Right ventricle myocardium superior (tissue), 1 donor: ENCODE measurements at places on chromosomes 1 and 21. TPM values are rescaled to one million over a fixed set of nuclear protein-coding genes. Genes with fewer than 3 reads are reported as not detected.
A peak's percentile ranks its signal among the peaks of the same experiment; 100 is the strongest.

GRCh38 chr1:222697826-222698225, 14.5 kb downstream of the AIDA start:
- DNase-seq: no peak

Gene B3GALT5
- 0.03 TPM for total RNA-seq

DNA sequence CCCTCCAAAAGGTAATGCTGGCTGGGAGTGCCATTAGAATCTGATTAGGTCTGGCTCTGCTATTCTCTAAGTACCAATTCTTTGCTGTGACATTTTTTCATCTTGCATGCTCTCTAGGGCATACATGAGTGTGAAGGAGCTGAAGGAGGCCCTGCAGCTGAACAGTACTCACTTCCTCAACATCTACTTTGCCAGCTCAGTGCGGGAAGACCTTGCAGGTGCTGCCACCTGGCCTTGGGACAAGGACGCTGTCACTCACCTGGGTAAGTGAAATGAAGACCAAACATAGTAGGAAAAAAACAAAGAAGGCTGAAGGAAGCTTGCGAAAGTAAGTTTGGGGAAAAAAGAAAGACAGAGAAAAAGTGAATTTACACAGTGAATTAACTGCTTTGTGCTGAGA, 207.9 kb downstream of the PAPPA2 start:
- DNase-seq: no peak

DNA sequence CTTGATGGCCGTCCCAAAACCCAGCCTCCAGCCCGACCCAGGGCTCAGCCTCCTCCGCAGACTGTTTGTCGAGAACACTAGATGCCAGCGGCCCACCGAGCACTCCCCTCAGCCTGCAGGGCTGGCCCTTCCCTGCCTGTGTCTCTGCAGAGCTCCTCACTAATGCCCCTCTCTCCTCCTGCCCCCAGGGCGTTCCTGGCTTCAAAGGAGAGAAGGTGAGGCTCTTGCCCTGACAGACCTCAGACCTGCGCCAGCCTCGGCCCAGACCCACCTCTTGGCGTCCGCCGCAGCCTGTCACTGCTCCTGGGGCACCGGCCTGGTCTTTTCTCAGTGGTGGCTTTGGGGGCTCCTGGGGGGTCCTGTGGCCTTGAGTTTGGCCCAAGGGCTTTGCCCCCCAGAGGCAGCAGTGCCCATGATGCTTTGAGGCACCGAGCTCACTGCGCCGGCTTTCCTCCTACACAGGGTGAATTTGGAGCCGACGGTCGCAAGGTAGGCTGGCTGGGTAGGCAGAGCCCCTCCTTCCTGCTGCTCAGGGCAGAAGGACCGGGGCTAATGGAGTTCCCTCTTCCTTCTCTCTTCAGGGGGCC, 18.4 kb downstream of the COL6A2 start:
- DNase-seq: no peak

- peak; percentile 85 for DNase-seq
These were observed 15.9 kb upstream of the ELOA start for GRCh38 chr1:23727362-23727811.

DNA sequence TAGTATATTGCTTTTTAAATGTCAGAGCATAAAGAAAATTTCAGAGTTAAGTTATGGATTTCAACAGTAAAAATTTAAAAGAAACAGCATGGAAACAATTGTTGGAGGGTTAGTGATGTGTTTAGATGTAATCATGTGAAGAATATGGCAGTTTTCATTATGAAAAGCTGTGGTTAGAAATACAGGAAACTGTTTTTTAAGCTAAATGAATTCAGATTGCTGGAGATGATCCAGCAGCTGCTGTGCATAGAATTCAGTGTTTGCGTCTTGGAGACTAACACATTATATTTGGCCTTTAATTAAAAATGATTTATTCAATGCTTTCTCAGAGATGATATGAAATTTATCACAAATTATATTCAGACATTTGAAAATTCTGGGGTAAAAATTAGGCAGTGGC, 273.6 kb upstream of the LRRC7 start:
- DNase-seq: no peak

Gene GBP3
- 6.6 TPM for total RNA-seq

- DNase-seq: no peak
These were observed 7.0 kb upstream of the IL23R start for GRCh38 chr1:67159233-67159632.

GRCh38 chr1:916173-917075, 7.3 kb upstream of the SAMD11 start:
- DNase-seq: peak; percentile 38

- no peak for DNase-seq
These were observed 140.4 kb upstream of the IPO9 start for GRCh38 chr1:201688514-201688913.

GRCh38 chr1:11429226-11429625, 49.7 kb upstream of the DISP3 start:
- no peak for DNase-seq

DNA sequence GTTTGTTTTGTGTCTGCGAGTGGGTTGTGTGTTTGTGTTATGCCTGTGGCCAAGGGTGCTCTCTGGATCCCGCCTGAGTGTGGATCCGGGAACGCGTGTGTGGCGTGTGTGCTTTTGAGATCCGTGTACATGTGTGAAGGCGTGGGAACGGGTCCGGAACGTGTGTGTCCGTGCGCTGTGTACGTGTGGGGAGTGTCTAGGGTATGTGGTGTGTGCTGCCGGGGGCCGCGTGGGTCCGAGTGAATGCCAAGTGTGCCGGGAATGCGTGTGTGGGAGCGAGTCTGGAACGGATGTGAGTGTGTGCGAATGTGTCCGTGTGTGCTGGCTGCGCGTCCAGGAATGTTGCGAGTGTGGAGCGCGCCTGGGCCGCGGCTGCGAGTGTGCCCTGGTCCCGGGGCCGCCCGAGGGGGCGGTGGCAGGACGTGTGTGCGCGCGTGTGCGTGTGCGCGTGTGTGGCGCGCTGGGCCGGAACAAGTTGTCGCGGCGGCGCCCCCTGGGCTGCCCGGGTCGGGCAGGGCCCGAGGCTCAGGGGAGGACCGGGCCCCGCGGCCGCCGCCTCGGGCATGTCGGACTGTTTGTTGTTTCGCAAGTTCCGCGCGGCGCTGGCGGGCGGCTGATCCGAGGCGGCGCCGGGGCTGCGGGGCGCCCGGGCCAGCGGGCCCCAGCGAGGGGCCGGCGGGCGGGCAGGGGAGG, 953 bp downstream of the PTPRU start:
- peak; percentile 65 for DNase-seq

Gene RAB7B
- 1.2 TPM for total RNA-seq

- DNase-seq: no peak
These were observed 5.6 kb downstream of the CAMK2N1 start for GRCh38 chr1:20480243-20480944.

GRCh38 chr1:195806060-195806459, 802.2 kb downstream of the KCNT2 start:
- DNase-seq: no peak

Gene PGLYRP4
- total RNA-seq: not detected

Gene TMCO1
- 40.9 TPM for total RNA-seq

- DNase-seq: no peak
These were observed 64.6 kb upstream of the PPIH start for GRCh38 chr1:42593486-42594100.

- no peak for DNase-seq
These were observed 685 bp downstream of the CRTC2 start for GRCh38 chr1:153957744-153958110.

GRCh38 chr1:6625584-6626149, 999 bp downstream of the THAP3 start:
- no peak for DNase-seq

Gene NOS1AP
- total RNA-seq: 4.6 TPM

Gene CNR2
- not detected for total RNA-seq

DNA sequence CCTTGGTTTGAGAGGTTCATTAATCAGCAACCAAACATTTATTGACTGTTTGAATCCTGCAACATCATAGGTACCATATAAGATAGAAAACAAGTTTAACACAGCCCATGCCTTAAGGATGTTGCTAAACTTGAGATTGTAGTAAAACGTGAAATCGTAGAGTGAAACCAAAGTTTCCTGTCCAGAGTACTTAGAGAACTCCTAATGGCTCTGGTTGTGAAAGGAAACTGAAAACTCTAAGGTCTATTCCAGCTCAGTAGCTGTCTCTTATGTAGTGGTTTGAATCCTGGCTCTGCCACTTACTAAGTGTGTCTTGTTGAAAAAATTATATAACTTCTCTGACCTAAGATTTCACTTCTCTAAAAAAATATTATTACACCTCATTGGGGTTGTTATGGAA, 310.9 kb downstream of the NTNG1 start:
- no peak for DNase-seq

Gene CCSAP
- 1.8 TPM for total RNA-seq

Gene CD1D
- total RNA-seq: 1.2 TPM

GRCh38 chr1:39305555-39305954, 101.1 kb downstream of the MACF1 start:
- no peak for DNase-seq

- DNase-seq: no peak
These were observed 287.5 kb downstream of the SMYD3 start for GRCh38 chr1:246219508-246220030.

Gene MRPS21
- 71.2 TPM for total RNA-seq

DNA sequence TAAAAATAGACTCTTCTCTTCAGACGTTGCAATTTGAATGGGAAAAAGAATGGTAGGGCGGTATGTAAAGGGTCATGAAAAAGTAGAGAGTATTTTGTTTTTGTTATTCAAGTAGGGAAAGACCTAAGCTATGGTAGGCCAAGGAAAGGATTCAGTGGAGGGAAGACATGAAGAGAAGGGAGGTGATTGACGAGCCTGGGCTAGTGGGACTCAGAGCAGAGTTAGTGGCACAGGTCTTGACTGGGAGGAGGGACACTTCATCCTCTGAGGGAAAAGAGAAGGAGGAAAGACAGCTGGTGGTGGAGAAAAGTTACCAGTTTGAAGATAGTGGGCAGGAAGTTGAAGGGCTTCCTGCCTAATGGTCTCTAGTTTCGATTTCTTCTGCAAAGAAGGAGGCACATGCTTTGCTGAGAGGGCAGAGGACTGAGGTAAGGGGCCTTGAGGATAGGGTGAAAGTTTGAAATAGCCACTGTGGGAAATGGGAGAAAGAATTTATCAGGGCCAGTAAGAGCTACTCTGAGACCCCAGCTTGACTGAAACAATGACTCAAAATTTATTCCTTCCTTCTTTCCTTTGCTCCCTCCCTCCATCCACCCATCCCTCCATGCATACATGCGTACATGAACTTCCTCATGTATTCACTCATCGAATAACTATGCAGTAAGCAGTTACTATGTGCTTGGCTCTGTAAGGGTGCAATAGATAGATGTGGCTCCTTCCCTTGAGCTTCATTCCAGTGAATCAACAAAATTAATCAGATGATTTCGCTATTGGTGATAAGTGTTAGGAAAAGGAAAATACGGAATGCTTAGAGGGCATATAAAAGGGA, 4.2 kb downstream of the CD48 start:
- no peak for DNase-seq

Gene PLPPR4
- 0.11 TPM for total RNA-seq
